ENCODE measurements at places on chromosomes 12 and 14.

GRCh38 chr12:115572440-115572839, 705.1 kb downstream of the MED13L start:
- no peak for DNase-seq

- DNase-seq, result no peak
Measured at GRCh38 chr14:70788898-70789297, 20.4 kb downstream of the MAP3K9 start.

- DNase-seq, result no peak
Measured at GRCh38 chr12:90292183-90292582, 583.5 kb upstream of the ATP2B1 start.

DNA sequence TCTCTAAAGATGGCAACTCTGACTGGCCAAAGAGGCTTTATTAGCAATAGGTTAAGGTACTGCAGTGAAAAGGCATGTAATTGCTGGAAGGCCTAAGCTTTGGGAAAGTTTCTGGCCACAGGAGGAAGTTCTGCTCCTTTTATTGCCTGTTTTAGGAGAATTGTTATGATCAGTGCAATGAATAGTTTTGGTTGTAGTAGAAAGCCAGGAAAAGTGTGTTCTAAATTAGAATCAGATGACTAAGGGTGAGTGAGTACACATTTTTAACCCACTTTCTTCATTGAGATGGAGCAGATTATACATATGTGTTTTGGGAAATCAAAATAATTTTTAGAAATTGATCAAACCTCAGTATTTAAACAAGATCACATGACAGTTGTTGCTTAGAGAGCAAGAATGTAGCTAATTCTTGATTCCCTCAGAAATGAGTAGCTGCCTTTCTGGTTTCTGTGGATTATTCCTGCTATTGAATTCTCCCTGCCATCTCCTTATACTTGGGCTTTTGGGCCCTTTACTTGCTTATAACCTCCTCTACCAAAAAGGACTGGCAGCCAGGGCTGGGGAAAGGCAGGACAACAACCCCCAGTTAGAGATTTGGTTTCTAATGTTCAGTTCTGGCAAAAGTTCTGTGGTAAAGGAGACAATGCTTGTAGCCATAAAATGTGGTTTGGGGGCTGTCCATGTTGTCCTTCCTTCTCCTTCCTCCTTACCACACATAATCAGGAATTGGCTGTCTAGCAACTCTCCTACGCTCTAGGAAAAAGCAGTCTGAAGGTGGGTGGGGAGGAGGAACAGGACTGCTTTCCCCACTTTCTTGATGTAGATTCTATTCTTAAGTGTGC, 217.1 kb downstream of the SLC38A4 start:
- DNase-seq, result no peak

- peak; percentile 38 for DNase-seq
Measured at GRCh38 chr12:67827820-67828383, 161.3 kb upstream of the IFNG-AS1 start.

- DNase-seq, result no peak
Measured at GRCh38 chr12:47400266-47400665, 305.6 kb downstream of the RPAP3 start.

DNA sequence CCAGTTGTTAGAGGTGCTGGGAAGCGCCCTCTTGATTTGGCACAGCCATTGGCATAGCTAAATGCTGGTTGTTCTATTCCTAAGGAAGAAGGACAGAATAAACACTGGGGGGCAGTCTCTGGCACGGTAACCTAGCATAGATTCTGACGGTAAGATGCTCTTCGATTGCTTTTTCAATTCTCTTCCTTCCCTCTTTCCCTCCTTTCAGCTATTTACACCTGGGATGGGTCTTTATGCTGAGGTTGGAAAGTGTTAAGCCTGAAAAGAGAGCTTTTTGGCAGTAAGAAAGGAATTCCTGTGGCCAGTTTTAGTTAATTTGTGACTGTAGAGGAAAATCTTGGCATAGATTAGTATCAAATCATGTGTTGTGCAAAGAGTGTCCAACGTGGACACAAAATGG, 162.8 kb downstream of the SNAPC1 start:
- peak; percentile 14 for DNase-seq

- no peak for DNase-seq
Measured at GRCh38 chr12:81077686-81078441, at the start of gene ACSS3. TSS of gene ACSS3 (plus strand) at chr12:81078079. CDS start at chr12:81078121, 42 bp downstream.

DNA sequence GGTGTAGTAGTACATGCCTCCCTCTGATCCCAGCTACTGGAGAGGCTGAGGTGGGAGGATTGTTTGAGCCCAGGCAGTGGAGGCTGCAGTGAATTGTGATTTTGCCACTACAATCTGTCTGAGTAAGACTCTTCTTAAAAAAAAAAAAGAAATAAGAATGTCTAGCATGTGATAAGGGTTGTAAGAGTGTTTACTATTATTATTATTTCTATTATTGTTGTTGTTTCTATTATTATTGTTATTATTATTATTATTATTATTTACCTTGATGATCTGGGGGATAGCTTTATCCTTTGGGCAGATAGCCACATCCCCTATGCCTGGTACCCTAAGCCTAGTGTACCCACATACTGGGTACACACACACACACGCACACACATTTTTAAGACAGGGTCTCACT, 4.3 kb downstream of the OAS3 start:
- DNase-seq, result no peak

DNA sequence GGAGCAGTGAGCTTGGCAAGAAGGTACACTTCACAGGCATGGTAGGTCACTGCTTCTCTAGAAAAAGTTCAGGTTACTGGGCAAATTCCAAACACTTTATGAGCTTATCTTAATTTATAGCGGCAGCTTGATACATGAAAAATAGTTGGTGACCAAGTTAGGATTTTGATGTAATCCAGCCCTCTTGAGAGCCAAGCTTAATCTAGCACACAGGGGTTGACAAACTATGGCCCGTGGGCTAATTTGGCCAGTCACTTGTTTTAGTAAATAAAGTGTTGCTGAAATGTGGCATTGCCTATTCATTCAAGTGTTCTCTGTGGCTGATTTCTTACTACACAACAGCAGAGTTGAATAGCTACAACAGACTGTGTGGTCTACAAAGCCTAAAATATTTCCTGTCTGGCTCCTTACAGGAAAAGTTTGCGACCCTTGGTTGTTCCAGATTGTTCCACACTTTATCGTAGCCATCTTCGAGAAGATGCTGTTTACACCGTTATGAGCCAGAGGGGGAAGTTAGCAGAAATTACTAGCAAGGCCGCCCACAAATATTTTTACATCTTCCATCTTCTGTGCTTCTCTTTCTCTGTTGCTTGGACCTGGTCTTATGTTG, 120.9 kb downstream of the DAAM1 start:
- DNase-seq, result no peak

DNA sequence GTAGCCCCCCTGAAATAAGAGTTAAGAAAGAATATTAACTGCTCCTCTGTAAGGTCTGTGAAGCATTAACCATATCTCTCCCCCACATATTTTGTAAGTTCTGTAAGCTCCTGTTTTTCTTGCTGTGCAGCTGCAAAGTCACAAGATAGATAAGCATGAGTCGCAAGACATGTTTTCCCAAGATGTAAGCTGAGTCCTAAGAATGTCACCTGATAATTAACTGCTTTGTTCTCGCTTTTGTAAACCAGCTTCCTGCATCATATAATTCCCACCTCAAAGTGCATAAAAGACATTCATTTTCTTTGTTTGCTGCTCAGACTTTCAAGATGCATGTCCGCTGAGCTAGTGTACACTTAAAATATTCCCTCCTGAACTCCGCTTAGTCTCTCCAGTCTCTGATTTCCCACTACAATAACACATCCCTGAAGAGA, 27.0 kb upstream of the PHC1 start:
- no peak for DNase-seq

DNA sequence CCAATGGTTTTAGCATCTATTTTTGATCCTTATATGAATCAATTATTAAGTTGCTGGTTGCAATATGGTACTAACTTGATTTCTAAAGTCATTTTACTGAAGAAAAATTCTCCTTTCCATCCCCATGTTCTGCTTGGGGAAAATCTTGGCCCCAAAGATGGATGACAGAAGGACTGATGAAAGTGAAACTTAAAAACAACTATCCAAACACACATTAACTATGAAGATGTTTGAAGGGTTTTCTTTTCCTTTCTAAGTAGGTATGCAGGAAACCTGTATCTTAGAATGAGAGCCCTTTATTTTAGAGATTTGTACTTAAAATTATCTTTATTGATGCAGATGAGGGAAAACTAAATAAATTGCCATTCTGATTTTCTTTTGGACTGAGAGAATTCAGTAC, 5.9 kb downstream of the C12orf71 start:
- no peak for DNase-seq

GRCh38 chr12:55930771-55931316, at the start of gene DGKA:
TSS of gene DGKA (plus strand) at chr12:55931162. CDS start at chr12:55936504, 5,342 bp downstream.
- peak; percentile 88 for DNase-seq

- DNase-seq, result no peak
Measured at GRCh38 chr12:104605685-104606084, 148.9 kb downstream of the CHST11 start.

DNA sequence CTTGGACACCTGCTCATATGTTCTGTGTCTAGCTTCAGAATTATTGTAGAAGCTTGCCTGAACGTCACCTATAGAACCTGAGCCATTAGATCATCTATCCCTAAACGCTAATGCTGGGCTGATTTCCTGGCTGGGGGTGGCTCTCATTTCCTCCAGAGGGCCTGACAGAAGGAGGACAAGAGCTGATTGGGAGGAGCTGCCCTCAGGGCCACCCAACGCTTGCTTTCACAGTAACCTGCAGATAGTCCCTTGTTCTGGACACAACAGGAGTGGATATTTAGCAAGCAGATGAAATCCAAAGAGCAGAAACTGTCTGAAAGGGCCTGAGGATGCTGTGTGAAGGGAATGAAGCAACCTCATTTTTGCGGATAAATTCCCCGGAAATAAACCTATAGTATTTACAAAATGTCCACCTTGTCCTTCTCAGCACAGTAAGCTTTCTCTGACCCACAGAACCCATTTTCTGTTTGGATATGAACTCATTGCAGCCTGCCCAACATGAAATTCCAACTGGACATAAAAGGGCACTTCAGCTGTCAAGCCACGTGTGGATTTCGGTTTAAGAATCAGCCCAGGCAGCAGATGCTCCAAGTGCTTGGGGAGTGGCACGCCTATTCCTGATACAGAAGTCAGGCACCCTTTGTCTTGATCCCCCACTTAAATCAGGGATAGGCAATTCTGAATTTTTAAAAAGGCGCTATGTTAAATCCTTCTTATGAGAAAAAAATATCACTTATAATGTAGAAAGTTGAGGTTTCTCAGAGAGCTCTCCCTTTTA, 32.8 kb upstream of the TUBA1C start:
- no peak for DNase-seq

GRCh38 chr14:75469606-75470237, 41.9 kb downstream of the JDP2 start:
- DNase-seq, result no peak

- DNase-seq, result no peak
Measured at GRCh38 chr14:100116134-100116533, 43.3 kb downstream of the DEGS2 start.

DNA sequence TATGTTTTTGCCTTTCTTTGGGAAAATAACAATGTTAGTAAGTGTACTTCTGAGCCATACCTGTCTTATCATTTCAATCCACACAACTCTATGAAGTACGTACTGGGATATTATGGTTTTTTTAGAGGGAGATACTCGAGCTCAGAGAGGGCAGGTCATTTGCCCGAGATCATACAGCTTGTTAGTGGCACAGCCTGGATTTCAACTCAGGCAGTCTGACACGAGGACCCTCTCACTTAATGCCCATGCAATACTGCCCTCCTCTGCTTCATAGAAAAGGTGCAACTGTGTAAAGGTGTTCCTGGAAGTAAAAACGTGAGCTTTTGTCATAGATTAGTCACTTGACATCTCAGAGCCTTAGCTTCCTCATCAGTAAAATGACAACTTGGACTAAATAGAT, 128.0 kb downstream of the NDUFA12 start:
- DNase-seq, result no peak

- peak; percentile 46 for DNase-seq
Measured at GRCh38 chr12:94074980-94075629, 73.3 kb upstream of the PLXNC1 start.

DNA sequence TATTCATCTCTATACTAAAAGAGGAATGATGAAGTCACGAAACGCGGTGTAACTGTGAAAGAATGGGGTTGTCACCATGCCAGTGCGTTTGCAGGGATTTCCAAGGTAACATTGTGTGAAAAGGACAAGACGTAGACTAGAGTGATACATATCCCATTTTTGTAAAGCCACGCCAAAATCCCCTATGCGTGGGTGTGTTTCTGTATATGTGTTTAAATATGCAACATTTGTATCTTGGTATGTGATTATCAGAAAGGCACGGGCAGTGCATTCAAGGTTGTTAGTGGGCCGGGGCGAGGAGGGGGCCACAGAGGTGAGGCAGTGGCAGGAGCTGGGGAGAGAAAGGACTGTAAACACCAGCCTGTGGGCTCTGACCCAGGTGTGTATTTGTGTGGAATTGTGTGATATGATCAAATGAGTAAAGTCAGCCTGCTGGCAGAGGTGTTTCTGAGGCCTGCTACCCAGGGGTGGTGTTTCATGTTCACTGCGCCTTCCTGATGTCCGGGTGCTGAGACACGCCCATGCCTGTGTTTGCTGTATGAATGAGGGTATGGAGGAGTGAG, 137.8 kb downstream of the ADGRD1 start:
- DNase-seq, result no peak

DNA sequence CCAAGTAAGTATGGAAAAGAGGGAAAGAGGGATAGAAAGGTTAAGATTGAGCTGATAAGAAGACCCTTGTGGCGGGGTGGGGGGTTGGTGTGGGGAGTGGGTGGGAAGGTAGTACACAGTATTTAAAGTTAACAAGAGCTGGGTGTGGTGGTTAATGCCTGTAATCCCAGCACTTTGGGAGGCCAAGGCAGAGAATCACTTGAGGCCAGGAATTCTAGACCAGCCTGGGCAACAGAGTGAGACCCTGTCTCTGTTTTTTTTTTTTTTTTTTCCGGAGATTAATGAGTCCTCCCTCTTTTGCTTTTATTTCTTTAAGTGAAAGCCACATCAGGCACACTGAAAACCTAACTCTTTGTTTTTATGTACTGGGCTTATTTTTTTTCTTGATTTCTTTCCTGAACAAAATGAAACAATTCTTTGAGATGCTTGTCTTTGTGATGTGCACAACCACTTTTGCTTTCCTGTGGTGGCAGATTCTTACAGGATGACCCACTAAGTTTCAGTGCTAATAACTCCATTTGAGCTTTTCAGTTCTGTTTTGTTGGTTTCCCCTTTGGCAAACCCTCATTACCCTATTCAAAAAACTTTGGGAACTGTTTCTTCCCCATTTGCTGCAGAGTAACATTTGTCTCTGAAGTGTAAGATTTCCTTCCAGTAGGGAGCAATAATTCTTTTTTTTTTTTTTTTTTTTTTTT, 54.8 kb downstream of the WNK1 start:
- no peak for DNase-seq

- no peak for DNase-seq
Measured at GRCh38 chr14:26687301-26687837, 89.5 kb upstream of the NOVA1 start.

DNA sequence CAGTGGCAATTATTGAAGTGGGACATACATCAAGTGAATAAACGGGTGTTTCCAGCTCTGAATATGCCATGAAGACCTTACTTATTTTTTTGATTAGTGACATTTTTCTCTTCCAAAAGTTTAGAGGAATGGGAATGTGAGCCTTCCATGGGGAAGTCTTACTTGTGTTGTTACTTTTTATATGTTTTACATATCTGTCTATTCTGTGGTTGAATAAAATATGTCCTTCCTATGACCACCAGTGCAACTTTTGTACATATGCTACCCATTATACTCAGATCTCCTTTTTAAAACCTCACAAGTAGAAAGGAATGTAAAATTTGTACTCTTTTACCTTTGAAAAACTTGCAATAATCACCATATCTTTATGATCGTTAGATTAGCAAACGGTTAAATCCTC, 132.7 kb downstream of the MSRB3 start:
- DNase-seq, result no peak

Measured in CD4-positive, alpha-beta T cell treated with Interleukin-17A for 4 hours (primary cell).